ENCODE measurements at places on chromosomes 1 and 21.

- no peak for DNase-seq
- no peak overlapping the region for H3K4me3 ChIP-seq
- no peaks in the 10 kb centered on the region for H3K4me1 ChIP-seq
- no peaks in the 10 kb centered on the region for H3K27me3 ChIP-seq
Observed at GRCh38 chr1:117164209-117164608, 42.7 kb upstream of the TRIM45 start.

- no peak for DNase-seq
- no peak overlapping the region for H3K4me3 ChIP-seq
- no peaks in the 10 kb centered on the region for H3K27me3 ChIP-seq
- H3K27ac ChIP-seq, result no peak overlapping the region
- no peaks in the 10 kb centered on the region for H3K36me3 ChIP-seq
Observed at GRCh38 chr1:44905276-44905675, 62.2 kb upstream of the PTCH2 start.

DNA sequence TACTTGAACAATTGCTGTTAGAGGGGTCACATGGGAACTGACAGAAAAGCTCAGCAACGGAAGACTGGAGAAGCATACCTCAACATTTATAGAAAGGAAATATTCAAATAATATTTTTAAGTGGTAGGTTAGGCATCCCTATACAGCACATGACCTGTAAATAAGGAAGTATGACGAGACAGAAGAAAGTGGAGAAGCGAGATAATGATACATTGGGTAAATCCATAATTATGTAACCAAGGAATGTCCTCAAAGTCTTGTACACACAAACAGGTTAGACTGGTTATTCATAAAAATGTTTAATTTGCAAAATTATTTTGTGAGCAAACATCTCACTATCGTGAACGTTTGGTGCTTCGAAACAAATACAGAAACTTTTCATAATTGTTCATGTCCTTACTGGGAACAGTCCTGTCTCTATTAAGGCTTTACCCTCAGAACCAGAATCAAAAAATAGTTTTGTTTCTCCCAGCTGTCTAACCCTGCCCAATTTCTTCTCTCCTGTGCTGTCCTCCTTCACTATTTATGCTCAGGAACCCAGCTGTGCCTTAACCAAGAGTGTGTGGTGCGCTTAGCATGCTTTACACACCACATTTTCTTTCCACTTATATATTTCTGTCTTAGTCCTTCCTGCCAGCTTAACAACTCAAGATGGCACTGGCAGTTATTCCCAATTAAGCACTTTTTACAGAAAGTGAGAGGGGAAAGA, 10.2 kb downstream of the KMO start:
- no peak overlapping the region for H3K27ac ChIP-seq
- H3K36me3 ChIP-seq, result no peaks in the 10 kb centered on the region
- H3K4me3 ChIP-seq, result no peak overlapping the region
- no peak for DNase-seq
- no peaks in the 10 kb centered on the region for H3K27me3 ChIP-seq

- H3K27ac ChIP-seq, result no peak overlapping the region
- no peaks in the 10 kb centered on the region for H3K4me1 ChIP-seq
- H3K36me3 ChIP-seq, result no peaks in the 10 kb centered on the region
- peak; percentile 53 for DNase-seq
- no peak overlapping the region for H3K4me3 ChIP-seq
Observed at GRCh38 chr21:34552360-34553098, 40.5 kb upstream of the KCNE1 start.

- no peaks in the 10 kb centered on the region for H3K36me3 ChIP-seq
- H3K4me3 ChIP-seq, result no peak overlapping the region
- peaks cover 8% of the 10 kb centered on the region for H3K4me1 ChIP-seq
- H3K27ac ChIP-seq, result no peak overlapping the region
Observed at GRCh38 chr21:42213082-42213774, 5.7 kb upstream of the ABCG1 start.

DNA sequence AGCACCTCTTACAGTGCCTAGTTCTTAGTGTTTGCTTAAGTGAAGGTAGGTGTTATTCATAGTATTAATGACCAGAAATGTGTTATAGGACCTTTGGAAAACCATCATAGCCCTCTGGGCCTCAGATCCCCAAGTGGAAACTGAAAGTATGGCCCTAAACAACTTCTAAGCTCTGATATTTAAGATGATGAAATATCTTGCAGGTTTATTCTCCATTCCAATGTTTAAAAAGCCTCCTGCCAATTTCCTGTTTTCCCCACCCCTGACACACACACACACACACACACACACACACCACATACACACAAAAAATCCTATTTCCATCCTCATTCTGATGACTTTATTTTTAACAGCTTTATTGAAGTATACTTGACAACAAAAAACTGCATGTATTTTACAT, 108.2 kb downstream of the DIRAS3 start:
- no peaks in the 10 kb centered on the region for H3K36me3 ChIP-seq
- peaks cover 47% of the 10 kb centered on the region for H3K4me1 ChIP-seq
- DNase-seq, result no peak
- no peaks in the 10 kb centered on the region for H3K27me3 ChIP-seq
- H3K27ac ChIP-seq, result no peak overlapping the region
- H3K4me3 ChIP-seq, result no peak overlapping the region
